Upper lobe of left lung (tissue), 6 donors: ENCODE measurements at places on chromosomes 16 and 17.

- no peak overlapping the region for H3K27ac ChIP-seq
- H3K4me1 ChIP-seq = peaks cover 45% of the 10 kb centered on the region
- H3K27me3 ChIP-seq = no peaks in the 10 kb centered on the region
- H3K36me3 ChIP-seq = no peaks in the 10 kb centered on the region
Measured at GRCh38 chr17:1754430-1755112, 7.3 kb upstream of the SERPINF1 start.

DNA sequence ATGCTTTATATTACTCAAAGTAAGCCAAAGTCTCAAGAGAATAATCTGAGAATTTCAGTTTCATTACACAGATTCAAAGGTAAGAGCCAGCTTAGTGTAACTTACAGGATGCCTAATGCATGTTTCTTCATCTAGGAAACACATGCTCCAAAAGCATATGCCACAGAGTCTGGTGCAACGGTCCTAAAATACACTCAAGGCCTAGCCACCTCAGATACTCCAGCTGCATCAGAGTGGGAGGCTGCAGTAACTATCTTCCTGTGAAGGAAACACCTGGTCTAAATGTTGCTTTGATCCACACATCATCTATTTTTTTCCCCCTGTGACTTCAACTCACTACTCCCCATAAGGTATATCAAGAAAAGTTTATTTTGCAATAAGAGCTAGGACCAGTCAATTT, 51.6 kb upstream of the CORO6 start:
- peaks cover 11% of the 10 kb centered on the region for H3K4me1 ChIP-seq
- no peak overlapping the region for H3K4me3 ChIP-seq
- peaks cover 86% of the 10 kb centered on the region for H3K36me3 ChIP-seq
- H3K27me3 ChIP-seq = no peaks in the 10 kb centered on the region
- DNase-seq = no peak

DNA sequence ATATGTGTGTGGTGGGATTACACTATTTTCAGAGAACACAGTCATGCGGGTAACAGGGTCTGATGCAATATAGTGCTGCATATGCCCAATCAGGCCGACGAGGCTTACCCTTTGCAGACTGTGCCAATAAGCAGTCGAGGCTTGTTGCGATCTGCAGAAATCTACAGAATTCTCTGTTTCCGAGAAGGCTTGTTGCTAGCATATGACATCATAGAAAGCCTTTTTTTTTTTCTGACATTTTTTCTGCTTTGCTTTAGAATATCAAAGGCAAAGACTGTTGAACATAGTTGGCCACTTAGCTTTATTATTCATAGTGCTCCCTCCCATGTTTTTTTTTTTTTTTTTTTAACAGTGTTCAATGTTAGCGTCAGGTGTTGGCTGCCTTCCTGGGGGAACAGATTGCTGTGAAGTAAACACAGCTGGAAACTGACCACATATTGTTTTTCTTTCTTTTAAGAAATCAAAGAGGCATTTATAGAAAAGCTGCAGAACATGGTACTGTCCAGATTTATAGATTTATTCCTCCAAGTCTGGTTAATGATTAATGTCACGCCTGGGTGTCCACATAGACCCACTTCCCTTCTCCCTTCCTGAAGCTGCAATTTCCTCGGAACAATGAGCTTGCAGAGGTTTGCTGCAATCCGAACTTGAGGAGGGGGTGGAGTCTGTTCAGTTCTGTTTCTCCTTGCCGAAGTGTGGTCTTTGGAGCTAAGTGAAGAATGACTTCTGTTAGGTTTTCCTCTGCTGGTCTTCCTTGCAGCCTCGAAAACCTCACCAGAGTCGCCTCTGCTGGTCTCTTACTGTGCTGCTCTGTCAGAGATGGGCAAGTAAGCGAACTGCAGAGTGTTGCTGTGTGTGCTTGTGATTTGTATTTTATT, 87.3 kb downstream of the MAP2K6 start:
- DNase-seq = no peak
- H3K27me3 ChIP-seq = no peaks in the 10 kb centered on the region
- no peaks in the 10 kb centered on the region for H3K4me1 ChIP-seq
- H3K36me3 ChIP-seq = no peaks in the 10 kb centered on the region
- H3K4me3 ChIP-seq = peak overlapping the region; percentile 6
- peak overlapping the region; percentile 43 for H3K27ac ChIP-seq

- no peak overlapping the region for H3K27ac ChIP-seq
- DNase-seq = no peak
- H3K4me3 ChIP-seq = no peak overlapping the region
- peaks cover 19% of the 10 kb centered on the region for H3K4me1 ChIP-seq
- H3K27me3 ChIP-seq = no peaks in the 10 kb centered on the region
- H3K36me3 ChIP-seq = peaks cover 47% of the 10 kb centered on the region
Measured at GRCh38 chr17:59668816-59669215, 38.4 kb downstream of the PTRH2 start.

DNA sequence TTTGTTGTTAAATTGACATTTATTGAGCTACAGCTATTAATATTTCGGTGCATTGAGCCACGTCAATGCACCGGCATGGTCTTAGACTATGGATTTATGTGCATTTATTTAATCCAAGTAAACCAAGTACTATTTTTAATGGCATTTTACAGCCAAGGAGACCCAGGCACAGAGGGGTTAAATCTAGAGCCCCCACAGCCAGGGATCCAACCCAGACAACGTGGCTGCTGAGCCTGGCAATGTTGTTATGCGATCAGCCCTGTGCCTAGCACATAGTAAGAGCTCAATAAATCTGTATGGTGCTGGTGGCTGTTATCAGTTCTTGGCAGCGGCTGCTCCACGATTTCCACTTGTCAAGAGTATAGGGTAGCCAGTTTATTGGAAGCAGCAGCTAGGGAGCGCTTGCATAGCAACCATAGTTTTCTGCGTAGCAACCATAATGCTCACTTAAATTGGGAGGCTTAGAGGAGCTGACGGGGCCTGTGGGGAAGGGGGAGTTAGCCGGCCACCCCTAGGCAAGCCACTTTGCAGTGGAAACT, 541 bp upstream of the RBBP6 start:
- DNase-seq = peak; percentile 62
- H3K27ac ChIP-seq = peak overlapping the region; percentile 97
- peaks cover 27% of the 10 kb centered on the region for H3K4me1 ChIP-seq

- peaks cover 56% of the 10 kb centered on the region for H3K4me1 ChIP-seq
- H3K27ac ChIP-seq = peak overlapping the region; percentile 86
- H3K4me3 ChIP-seq = peak overlapping the region; percentile 2
- no peaks in the 10 kb centered on the region for H3K27me3 ChIP-seq
- no peaks in the 10 kb centered on the region for H3K36me3 ChIP-seq
- peak; percentile 94 for DNase-seq
Measured at GRCh38 chr16:31138621-31139578, 3.4 kb upstream of the PRSS8 start.
